A549 treated with AZD2906 at 1 μM for 4 hours (cell line): ENCODE measurements at places on chromosomes 12 and 14. TPM values are rescaled to one million over a fixed set of nuclear protein-coding genes. Genes with fewer than 3 reads are reported as not detected.

OR4E2 gene
- total RNA-seq, result not detected in 5 replicates

CTSG gene
- total RNA-seq, result not detected in 5 replicates

FOXA1 gene
- total RNA-seq, result 4.3 to 6.4 TPM (median 5.8 TPM) in 5 replicates

KLRC2 gene
- 1.3 to 2.2 TPM (median 2.0 TPM) in 5 replicates for total RNA-seq

INHBC gene
- total RNA-seq, result 0.05 to 0.06 TPM (median 0.05 TPM) in 3 of 5 replicates, not detected in the others

SSTR1 gene
- 0.02 to 0.03 TPM (median 0.02 TPM) in 3 of 5 replicates, not detected in the others for total RNA-seq

CLEC6A gene
- total RNA-seq, result not detected in 5 replicates

VWF gene
- 0.05 to 0.24 TPM (median 0.15 TPM) in 5 replicates for total RNA-seq
